ENCODE measurements at places on chromosomes 2 and 18. TPM values are rescaled to one million over a fixed set of nuclear protein-coding genes. Genes with fewer than 3 reads are reported as not detected.

RBFA gene
- 27.9 TPM for total RNA-seq

CDH2 gene
- total RNA-seq, result 2.2 TPM

HNMT gene
- 1.4 TPM for total RNA-seq

AMMECR1L gene
- 18.7 TPM for total RNA-seq

FRZB gene
- total RNA-seq, result 0.79 TPM

MERTK gene
- 21.6 TPM for total RNA-seq

PTPRN gene
- not detected for total RNA-seq

ZNF521 gene
- 130 TPM for total RNA-seq
